Kidney epithelial cell (primary cell): ENCODE measurements at places on chromosomes 16 and 17. TPM values are rescaled to one million over a fixed set of nuclear protein-coding genes. Genes with fewer than 3 reads are reported as not detected.

DNA sequence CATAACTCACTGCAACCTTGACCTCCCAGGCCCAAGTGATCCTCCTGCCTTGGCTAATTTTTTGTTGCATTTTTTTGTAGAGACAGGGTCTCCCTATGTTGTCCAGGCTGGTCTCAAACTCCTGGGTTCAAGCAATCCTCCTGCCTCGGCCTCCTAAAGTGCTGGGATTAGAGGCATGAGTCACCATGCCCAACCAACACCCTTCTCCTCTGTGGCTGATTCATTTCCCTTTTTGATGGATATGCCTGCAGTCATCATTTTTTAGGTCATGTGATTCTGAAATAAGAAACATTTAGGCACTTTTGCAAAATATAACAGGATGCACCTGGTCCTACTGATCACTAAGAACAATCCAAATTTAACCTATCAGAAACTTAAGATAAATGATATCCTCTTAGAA, 44.0 kb upstream of the YPEL2 start:
- no peak for DNase-seq

DNA sequence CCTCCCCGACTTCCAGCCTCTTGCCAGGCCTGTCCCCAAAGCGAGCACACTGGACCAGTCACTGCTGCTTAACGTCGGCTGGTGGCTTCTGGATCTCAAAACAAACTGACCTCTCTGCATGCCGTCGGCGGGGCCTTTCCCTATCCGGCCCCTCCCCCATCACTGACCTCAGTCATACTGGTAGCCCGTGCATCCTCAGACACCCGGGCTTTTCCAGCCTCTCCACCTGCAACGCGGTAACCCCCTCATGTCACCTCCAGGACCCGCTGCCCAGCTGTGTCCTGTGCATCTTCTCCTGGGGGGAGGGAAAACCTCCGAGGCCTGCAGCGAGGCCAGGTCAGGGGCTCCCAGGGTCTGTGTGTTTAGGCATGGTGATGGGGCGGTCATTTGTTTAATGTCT, 138.6 kb upstream of the CHMP6 start:
- DNase-seq = no peak

DNA sequence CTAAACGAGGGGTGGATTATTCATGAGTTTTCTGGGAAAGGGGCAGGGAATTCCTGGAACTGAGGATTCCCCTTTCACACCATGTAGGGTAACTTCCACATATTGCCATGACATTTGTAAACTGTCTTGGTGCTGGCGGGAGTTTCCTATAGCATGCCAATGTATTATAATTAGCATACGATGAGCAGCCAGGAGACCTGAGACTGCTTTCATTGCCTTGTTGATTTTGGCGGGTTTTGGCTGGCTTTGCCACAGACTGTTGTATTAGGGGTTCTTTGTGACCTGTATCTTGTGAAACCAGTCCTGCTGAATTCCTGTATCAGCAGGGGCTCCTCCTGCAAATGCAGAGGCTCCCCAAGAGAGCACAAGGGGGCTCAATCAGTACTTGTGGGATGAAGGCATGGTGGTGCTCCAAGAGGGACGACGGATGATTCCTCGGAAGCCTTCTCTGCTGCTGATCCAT, 104.4 kb upstream of the CACNG5 start:
- no peak for DNase-seq

- no peak for DNase-seq
Measured at GRCh38 chr16:65314627-65315008, 192.8 kb upstream of the CDH11 start.

DNA sequence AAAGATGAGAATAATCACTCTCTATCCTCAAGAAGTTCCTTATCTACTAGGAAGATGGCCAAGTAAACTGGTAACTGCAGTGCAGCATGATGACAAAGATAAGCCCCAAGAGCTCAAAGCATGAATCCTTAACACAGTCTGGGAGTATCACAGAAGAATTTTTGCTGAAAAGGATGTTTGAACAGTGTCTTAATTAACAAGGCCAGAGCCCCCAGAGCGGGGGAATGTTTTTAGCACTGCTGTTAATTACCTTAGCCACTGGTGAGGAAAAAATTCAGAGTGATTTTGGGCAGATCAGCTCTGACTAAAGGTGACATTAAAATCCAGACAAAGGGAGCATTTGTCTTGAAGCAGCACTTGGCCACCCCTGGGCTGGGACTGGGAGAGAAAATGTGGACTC, 30.1 kb downstream of the ADAMTS18 start:
- DNase-seq = no peak

Gene RAMP2
- 1.3 and 5.3 TPM in 2 replicates for total RNA-seq
